ENCODE measurements at places on chromosomes 2 and 18.

GRCh38 chr18:68494802-68495581, 219.9 kb downstream of the TMX3 start:
- no peak for DNase-seq

DNA sequence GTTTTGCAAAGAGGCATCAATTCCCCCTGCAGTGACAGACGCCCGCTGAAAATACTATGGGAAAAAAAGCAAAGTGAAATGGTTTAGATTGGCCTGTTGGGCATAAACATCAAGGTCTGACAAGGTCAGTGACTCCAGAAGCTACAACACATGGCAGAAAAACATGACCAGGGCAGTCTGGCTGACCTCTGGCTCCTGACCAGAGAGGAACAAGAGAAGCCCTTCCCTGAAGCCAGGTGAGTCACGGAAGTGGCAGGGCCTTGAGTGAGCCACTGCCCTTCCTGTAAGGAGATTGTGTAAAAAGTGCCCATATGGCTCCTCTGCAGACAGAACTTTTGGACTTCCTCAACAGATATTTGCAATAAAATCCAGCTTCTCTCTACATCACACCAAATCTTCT, 72.0 kb downstream of the DNER start:
- DNase-seq, result no peak

DNA sequence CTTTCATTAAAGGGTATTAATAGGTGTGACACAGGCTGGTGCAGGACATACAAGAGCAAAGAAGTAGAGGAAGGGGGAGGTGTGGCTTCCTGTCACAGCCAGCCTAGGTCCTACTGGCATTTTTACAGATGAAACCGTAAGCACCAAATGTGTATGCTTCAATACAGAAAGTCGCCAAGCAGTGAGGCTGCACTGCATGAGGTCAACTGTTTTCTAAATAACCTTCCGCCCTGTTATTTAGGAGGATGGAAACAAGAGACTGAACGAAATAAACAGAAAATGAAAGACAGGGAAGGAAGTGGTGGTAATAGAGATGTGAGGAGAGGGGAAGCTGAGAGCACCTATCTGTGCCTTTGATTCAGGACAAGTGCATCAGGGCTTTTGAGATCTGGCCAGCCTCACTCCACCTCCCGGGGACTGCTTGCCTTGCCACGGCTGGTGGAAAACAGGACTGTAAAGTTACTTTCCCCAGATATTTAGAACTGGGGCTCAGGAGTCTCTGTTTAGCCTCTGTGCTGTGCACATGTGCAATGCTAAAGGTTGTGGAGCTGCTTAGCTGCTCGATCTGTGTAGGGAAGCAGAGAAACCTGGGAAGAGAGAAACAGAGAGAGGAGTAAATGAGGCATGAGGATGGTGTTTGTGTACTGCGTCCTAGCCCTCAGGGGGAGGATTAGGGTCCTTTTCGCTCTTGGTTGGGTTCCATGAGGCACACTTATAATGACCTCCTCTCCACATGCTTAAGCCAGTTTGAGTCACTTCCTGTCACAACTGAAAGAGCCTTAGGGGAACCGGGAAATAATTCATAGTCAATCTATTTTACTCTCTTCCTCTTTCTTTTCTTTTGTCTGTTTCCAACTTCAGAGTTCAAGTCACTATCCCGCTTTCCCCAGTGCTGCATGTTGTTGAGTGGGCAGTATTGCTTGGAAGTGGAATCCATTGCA, 62.3 kb upstream of the BOD1L2 start:
- no peak for DNase-seq

DNA sequence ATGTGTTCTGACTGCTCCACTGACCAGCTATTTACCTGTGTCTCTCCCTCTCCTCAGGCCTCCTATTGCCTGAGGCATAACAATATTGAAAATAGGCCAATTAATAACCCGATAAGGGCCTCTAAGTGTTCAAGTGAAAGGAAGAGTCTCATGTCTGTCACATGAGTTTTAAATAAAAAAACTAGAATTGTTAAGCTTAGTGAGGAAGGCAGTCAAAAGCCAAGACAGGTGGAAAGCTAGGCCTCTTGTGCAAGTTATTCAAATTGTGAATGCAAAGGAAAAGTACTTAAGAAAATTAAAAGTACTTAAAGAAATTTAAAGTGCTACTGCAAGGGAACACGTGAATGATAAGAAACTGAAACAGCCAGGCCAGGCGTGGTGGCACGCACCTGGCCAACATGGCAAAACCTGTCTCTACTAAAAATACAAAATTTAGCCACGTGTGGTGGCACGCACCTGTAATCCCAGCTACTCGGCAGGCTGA, 44.9 kb upstream of the TAF4B start:
- no peak for DNase-seq

DNA sequence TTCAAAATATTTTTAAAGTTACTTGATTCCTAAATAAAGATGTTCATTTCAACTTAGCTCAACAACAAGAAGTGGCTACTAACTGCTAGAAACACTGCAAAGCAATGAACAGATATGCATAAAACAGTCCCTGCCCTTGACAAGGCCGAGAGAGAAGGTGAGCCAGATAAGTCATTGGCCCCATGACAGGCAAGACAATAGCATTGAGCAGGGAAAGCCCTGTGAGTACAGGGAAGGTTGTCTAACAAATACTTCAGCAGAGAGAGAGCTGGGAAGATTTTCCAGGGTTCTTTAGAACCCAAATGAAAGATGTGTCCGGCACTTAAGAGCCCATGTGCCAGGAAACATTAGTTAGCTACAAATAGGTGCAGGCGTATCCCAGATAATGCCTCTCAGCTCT, 4.7 kb downstream of the LAMA1 start:
- no peak for DNase-seq

- no peak for DNase-seq
Observed at GRCh38 chr2:168650781-168651180, 151.7 kb upstream of the NOSTRIN start.

DNA sequence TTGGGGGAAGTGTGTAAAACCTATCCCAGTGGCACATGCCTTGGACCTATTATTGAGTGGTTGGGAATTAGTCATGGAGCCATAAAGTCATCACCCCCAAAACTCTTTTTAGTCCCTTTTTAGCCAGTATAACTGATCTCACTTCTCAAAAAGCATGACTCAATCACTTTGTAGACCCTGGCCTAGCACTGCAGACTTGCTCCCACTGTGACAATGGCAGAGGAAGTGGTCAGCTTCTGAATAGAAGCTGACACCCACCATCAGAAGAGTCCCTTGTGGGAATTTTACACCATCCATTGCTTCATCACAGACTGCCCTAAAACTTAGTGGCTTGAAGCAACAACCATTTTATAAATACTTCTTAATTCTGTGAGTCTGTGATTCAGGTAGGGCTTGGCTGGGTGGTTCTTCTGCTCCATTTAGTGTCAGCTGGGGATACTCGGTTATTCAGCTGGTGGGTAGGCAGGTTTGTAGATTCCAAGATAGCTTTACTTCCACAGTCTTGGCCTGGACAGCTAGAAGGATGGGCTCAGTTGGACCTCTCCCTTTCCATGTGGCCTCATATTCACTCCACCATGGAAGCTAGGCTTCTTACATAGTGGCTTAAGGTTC, 10.8 kb upstream of the ITGA6 start:
- DNase-seq, result no peak

DNA sequence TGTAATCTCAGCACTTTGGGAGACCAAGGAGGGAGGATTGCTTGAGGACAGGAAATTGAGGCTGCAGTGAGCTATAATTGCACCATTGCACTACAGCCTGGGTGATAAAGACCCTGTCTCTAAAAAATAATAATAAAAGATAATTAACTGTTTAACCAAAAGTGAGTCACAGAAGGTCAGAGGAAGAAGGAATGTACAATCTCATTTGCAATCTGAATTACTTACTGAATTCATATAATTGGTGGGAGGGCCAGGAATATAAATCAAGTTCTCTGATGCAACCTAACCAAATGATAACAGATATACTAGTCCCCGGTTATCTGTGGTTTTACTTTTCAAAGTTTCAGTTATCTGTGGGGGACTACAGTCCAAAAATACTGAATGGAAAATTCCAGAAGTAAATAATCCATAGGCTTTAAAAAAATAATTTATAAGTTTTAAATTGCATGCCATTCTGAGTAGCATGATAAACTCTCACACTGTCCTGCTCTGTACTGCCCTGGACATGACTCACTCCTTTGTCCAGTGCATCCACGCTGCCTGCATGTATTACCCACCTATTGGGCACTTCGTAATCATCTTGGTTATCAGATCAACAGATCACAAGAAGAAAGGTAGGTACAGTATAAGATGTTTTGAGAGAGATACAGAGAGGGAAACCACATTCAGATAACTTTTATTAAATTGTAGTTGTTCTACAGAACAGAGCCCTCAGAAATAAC, 12.8 kb upstream of the MATN3 start:
- DNase-seq, result no peak

- no peak for DNase-seq
Observed at GRCh38 chr18:76459687-76460350, 35.2 kb downstream of the ZNF516 start.

DNA sequence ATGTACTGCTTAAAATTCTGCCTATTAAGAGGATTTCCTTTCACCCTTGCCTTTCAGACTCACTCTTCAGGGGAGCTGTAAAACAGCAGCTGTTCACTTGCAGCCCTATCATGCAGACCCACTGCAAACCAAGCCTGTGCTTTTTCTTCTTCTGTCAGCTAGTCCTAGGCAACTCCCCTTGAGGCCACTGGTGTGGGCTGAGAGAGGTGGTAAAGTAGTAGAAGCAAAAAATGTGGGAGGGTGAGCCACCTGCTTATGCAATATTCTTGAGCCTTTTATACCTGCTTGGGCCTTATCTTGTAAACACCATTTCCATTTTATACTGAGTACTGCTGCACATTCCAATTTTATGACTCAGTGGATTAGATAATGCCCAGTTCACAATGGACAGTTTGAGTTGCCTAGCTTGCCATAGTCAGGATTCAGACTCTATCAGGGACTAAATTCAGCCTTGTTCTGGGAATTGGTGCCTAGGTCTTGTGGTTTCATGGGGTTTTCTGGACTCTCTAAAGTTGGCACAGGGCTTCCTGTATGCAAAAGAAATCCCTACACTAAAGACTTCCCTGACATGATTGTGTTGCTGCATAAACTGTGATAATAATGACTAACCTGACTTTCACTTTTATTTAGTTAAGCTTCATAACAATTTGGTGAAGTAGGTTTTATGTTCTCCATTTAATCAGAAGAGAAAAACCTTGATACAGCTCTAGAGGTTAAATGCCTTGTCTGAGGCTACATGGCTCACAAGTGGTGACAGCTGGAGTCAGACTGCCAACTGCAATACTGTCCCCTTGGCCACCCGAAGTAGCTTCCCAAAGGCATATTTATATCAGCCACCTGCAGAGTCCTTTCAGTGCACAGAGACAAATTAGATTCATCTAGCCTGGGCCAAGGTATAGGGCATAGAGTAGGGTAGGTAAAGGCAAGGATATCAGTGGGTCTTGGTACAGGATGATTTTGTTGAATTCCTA, 47.4 kb upstream of the KDM3A start:
- no peak for DNase-seq

DNA sequence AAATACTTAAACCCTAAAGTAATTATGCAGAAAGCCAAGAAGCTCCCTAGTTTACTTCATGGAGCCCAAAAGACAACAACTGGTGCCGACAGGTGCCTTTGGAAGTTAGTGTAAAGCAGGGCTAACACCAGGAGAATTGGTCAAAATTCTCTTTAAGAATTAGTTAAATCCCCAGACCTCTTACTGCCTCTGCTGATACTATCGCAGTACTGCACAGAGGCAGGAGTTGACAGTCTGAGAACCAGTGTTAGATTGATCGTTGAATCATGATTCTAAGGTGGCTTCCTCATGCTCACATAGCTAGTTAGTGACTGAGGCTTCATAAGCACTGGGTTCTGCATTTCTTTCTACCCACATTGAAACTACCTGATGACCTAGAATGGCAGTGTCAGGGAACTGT, 445.0 kb downstream of the XIRP2 start:
- no peak for DNase-seq

- DNase-seq, result no peak
Observed at GRCh38 chr2:60091894-60092293, 461.6 kb downstream of the BCL11A start.

- DNase-seq, result no peak
Observed at GRCh38 chr18:45328296-45328695, 287.0 kb upstream of the SLC14A2 start.

- no peak for DNase-seq
Observed at GRCh38 chr2:135320465-135321355, 210.3 kb downstream of the ZRANB3 start.

DNA sequence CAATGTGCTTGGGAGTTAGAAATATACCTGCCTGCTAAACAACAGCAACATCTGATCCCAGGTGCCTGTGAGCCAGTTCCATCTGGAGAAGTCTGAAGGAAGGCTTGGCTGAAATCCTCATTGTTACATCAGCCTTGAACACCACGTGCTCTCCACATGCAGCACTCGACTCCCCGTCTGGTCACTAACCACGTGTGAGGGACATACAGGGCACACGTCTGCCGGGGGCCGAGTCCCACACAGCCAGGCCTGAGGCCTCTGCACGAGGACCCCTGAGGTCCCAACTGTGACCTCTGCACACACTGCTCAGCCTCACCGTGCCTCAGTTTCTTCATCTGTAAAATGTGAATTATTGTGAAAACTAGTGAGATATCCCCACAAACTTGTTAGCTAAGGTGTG, 236.5 kb upstream of the SALL3 start:
- no peak for DNase-seq

- no peak for DNase-seq
Observed at GRCh38 chr2:176834226-176834625, 378.4 kb upstream of the HNRNPA3 start.

- DNase-seq, result no peak
Observed at GRCh38 chr2:106566050-106566449, 78.9 kb downstream of the CD8B2 start.

- peak; percentile 78 for DNase-seq
Observed at GRCh38 chr2:101697124-101698013, at the start of gene MAP4K4. Gene MAP4K4, plus strand, starts transcription at chr2:101697707. Its CDS starts 374 bp downstream, at chr2:101698081.

DNA sequence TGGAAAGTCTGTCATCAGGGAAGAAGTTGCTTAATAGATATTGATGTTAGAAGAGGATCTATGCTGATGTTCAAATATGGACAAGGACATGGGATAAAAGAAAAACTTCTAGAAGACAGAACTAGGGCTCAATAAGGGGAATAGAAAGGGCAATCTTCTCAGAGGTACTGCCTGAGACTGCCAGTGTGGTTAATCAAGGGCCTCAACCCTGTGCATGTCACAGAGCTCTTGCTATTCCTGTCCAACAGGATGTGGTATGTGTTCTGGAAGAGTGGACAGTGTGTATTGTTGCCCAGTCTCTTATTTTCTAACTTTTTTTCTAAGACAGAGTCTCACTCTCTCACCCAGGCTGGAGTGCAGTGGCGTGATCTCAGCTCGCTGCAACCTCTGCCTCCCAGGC, 27.8 kb upstream of the RNF125 start:
- DNase-seq, result no peak

DNA sequence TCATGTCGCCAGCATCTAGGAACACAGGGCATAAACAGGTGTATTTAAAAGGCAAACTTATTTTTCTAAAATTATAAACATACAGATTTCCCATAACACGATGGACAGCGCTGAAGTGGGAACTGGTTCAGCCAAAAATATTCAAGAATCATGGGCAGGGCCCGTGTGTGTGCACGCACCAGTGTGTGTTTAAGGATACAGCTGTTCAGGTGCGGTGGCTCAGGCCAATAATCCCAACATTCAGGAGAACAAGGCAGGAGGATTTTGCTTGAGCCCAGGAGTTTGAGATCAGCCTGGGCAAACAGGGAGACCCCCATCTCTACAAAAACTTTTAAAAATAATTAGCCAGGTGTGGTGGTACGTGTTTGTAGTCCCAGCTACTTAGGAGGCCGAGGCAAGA, 288.6 kb upstream of the HDAC4 start:
- DNase-seq, result no peak

- DNase-seq, result no peak
Observed at GRCh38 chr18:48022531-48023329, 92.3 kb upstream of the SMAD2 start.

Data from CD8-positive, alpha-beta T cell (primary cell).